ENCODE measurements at places on chromosomes 11 and 22.

DNA sequence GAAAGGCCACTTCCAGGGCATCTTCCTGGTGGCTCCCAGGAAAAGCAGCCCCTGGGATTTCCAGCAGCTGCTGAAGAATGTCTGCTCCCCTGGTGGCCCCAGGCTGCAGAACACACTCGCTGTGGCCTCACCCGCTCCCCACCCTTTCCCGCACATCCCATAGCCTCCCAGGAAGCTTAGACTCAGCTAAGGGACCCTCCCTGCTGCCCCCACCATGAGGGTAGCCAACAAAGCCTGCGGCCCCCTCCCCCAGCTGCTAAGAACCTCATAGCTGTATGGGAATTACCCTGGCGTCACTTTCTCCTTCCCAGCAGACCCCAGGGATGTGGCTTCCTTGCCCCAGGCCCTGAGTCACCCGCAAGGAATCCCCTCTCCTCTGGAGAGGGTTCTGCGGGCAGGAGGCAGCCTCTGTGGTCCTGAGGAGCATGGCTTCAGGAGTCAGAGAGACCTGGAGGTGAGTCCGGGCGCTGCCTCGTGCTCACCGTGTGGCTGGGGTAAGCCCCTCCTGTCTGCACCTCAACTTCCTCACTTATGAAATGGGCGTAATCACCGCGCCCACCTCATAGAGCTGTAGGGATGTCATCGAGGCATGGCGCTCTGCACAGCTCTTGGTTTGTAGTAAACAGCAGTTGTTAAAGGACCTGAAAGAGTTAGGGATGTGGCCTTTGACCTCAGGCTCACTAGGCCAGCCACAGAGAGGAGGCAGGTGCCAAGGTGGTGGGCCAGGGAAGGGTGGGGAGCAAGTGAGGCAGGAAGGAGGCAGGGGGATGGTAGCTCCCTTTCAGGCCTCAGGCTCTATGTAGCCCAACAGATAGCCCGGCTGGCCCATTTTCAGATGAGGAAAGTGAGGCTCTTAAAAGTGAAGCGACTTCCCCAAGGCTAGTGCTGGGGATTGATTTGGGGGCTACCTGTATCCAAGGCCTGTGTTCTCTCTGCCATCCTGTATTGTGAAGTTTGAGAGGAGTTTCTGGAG, 71.2 kb downstream of the LRRC32 start:
- no peak for DNase-seq

- no peak for DNase-seq
Observed at GRCh38 chr22:37647928-37648327, 8.5 kb downstream of the SH3BP1 start.

GRCh38 chr11:2368178-2368850, 8.8 kb upstream of the CD81 start:
- DNase-seq: no peak

DNA sequence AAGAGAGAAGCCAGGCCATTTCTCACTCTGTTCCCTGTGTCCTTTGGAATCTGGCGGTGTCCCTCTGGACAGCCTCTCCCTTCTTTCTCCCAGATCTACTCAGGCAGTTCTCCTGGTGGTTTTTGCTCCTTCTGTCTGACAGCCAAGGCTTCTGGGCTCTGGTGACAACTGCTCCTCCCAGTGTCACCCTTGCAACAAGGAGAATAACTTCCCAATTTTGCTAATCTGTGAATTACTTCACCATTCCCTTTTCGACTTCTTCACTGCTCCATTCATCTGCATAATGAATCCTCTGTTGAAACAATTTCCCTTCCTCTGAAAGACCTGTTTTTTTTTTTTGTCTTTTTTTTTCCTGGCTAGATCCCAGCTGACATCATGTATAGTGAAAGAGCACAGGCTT, 56.3 kb upstream of the PDE3B start:
- DNase-seq: no peak

DNA sequence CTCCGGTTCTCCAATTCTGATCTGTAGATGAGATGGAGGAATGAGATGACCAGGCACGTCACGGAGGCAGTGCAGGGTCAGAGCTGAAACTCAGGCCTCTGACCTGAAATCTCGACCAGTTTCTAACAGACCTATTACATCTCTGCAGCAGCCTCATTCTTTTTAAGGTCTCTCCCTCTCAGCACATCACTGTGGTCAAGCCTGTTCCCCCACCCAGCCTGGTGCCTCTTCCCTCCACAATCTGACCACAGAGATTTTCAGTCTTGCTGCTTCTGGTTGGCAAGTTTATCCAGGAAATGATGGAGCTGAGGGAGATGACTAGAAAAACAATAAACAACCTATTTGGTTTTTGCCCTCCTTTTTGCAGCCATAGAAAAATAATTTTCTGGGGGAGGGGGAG, 9.5 kb downstream of the GRAMD1B start:
- DNase-seq: no peak

- DNase-seq: no peak
Observed at GRCh38 chr11:46222490-46223251, 54.8 kb upstream of the CREB3L1 start.

GRCh38 chr11:128963744-128964325, 21.2 kb upstream of the TP53AIP1 start:
- no peak for DNase-seq

DNA sequence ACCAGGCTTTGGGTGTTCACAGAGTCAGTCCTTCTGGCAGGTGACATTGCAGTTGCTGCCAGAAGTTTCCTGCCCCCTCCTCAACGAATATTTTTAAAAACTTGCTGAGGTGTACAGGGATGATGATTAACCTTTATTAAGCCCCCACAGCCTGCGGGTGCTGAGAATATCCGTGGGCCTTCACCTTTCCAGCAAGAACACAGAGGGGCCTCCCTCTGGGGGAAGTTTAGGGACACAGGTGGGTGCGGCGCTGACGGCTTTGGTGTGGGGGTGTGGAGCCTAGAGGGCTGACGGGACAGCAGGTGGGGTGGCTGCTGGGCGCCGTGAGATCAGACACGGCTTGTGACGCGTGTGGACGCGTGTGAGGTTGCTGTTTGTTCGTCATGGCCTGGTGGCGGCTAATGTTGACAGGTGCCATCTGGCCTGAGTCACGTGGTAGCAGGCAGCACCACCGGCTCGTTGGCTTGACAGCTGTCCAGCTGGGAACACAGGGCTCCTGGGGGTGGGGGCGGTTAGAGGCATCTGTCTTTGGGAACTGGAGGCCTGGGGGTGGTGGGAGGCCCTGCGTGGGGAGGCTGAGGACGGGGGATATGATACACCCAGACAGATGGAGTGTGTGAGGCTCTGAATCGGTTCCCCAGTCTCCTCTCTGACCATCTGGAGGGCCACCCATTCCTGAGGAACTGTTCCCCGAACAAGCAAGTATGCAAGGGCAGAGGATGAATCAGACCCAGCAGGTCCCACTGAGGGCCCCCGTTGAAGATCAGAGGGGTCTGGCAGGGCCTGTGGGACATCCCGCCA, 12.5 kb upstream of the LRRC10B start:
- DNase-seq: no peak

DNA sequence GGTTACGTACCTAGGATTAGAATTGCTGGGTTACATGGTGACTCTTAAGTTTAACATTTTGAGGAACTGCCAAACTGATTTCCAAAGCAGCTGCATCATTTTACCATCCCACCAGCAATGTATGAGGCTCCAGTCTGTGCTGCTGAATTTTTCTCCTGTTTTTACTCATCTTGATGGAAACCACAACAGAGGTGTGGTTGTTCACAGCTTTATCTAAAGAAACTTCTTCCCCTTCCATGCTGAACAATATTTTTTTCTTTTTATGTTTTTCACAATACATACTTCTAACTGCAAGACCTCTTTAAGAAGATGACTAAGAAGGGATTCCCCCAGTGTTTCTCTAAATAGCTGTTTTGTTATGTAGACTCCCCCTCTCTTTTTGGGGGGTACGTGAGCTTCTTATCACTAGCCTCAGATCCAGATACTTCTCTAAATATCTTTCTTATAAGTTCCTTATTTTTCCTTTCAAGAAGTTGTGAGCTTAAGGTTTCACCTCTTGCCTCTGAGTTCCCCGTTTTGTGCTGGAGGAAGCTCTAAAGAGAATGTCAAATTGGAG, 24.0 kb downstream of the TCP11L1 start:
- DNase-seq: no peak

- no peak for DNase-seq
Observed at GRCh38 chr11:2185324-2186085, 13.9 kb upstream of the TH start.

GRCh38 chr11:14414470-14415461, 55.8 kb upstream of the RRAS2 start:
- DNase-seq: peak; percentile 65

DNA sequence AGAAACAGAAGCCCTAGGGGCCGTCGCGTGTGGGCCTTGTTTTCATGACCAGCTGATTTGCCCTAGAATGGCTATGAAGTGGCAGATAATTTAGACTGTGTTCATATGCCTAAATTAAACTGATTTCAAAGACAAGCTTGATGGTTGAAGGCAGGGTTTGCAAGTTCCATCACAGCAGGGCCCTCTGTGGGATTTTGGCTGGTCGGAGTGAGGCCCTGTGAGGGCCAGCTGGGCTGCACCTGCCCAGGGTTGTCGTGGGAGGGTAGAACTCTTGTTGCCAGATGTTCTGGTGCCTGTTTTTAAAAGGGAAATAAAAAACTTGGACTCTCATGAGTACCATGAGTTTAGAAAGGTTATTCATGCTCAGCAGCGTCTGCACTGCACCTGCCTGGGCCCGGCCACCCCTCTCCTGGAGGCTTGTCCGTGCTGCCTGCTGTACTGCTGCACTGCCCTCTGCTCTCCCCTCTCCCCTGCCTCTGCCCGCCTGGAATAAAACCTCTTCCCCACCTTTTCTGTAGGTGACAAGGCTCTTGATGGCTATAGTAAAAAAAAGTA, 44.1 kb downstream of the AP2A2 start:
- no peak for DNase-seq

GRCh38 chr11:20609727-20610707, 10.6 kb downstream of the SLC6A5 start:
- DNase-seq: peak; percentile 56

DNA sequence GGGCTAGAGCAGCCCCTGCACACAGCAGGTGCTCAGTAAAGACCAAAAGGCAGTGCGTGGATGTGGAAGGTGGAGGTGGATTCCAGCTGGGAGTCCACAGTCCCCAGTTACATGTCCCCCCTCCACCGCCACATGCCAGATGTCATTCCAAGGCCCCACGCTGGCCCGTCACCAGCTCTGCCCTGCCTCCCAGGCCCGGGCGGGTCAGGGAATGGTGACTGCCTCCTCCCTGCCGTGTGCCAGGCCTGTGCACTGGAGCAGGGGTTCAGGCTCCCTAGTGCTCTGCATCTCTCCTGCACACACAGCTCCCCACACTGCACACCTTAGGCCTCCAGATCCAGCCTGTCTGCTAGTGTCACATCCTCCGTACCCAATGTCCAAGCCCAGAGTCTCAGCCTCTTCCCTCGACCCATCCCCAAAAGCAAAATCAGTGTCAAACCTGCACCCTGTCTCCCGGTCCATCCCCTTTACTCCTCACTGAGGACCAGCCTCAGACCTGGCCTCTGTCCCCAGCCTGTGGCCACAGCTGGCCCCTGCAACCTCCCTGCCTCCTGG, 40.2 kb upstream of the PRODH start:
- no peak for DNase-seq

DNA sequence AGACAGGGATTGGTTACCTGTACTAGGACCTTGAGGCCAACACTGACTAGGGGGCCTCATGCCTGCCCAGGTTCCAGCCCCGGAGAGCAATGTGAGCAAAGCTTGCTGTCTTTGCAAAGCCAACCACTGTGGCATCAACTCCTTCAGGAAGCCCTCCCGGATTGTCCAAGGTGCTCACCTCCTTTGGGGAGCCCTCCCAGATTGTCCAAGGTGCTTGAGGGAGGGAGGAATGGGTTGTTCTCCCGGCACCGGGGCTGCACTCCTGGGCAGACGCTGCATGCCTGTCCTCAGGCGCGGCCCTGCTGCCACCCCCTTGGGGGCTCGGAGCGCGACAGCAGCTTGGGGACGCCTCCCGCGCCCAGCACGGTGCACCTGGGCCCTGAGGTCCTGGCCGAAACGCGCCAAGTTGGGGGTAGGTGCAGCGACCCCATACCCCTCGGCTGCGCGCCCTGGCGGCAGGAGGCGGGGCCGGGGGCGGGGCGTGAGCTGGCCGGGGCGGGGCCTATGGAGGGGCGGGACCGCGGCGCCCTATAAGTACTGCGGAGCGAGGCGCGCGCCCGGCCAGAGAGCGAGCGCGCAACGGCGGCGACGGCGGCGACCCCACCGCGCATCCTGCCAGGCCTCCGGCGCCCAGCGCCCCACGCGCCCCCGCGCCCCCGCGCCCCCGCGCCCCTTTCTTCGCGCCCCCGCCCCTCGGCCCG, at the start of gene CD81:
Gene CD81 (plus strand): TSS at position 560 of the 701 bp plus-strand sequence. CDS start 240 bp downstream, outside the sequence.
- peak; percentile 38 for DNase-seq

DNA sequence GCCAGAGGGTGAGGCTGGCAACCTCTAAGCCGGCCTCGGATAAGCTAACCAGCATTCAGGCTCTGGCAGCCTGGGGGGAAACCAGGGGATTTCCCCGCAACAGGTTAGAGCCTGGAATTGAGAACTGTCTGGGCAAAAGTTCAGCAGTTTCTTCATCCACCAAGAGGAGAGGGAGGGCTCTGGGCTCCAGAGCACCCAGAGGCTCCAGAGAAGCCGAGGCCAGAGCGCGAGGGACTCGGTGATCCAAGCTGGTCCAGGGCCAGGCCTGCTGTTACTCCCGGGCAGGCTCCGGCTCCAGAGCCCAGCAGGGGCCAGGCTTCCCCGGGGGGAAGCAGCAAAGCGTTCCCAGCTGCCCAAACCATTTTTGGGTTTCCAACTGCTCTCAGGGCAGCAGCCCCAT, 13.3 kb upstream of the SH3BP1 start:
- no peak for DNase-seq

DNA sequence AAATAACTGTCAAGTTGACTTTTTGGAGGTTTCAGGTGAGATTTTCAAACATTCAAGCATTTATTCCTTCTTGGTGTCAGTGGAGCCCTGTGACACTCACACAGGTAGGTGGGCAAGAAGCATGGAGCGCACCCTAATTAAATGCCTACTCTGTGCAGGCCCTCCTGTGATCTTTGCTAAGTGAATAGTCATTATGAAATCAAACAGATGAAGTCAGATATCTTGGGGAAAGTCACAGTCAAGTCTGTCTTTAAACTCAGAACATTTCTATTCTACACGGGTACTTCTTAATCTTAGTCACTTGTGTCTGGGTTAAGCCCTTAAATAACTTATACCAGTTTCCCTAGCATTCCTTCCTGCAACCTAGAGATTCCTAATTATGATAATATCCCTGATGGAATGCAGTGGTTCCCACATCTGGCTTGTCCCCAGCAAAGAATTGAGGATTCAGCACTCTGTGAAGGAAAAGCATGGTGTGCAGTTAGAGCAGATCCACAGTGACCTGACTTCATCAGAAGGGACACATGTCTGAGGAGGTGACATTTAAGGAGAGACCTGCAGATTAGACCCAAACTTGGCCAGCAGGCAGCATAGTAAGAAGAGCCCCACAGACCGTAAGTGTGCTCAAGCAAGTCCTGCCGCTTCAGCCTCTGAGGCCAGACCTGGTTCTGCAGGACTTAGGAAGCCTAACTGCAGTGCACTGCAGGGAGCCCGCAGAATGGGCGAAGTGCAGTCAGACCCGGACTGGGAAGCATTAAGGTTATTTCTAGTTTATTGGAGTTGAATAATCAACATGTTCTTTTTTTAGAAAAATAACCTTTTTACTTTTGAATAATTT, 85.3 kb upstream of the GAL start:
- DNase-seq: no peak

GRCh38 chr11:116808262-116809175, 14.6 kb downstream of the APOA4 start:
- no peak for DNase-seq

Data from stimulated activated CD8-positive, alpha-beta memory T cell treated with anti-CD3 and anti-CD28 coated beads, Interleukin-2, amount 100 ng/mL, for 48 hours (primary cell).